Dorsolateral prefrontal cortex (tissue), 122 donors: ENCODE measurements at places on chromosomes 5 and 9.

DNA sequence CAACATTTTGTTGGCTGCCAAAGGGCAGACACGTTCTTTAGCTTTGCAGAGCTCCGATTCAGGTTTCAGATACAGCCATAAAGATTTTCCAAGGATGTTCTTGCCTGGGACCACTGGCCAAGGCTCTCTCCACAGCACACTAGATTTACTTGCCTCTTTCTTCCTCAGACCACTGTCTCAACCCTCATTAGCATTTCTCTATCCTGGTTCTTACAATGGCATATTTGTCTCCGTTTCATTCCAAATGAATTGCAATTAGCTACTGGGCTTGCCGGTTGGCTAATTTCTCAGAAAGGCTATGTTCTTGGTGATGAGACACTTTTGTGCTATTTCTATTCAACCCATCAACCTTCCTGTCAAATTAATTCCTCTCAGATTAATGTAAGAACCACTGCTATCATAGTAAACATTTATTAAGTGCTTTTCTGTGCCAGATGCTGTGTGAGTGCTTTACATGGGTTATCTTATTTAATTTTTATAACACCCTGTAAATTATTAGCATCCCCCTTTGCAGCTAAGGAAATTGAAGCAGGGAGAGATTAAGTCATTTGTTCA is 118.4 kb upstream of the NR3C1 start:
- DNase-seq: no peak

- no peak for DNase-seq
Observed at GRCh38 chr9:126583144-126583760, 30.5 kb upstream of the LMX1B start.

DNA sequence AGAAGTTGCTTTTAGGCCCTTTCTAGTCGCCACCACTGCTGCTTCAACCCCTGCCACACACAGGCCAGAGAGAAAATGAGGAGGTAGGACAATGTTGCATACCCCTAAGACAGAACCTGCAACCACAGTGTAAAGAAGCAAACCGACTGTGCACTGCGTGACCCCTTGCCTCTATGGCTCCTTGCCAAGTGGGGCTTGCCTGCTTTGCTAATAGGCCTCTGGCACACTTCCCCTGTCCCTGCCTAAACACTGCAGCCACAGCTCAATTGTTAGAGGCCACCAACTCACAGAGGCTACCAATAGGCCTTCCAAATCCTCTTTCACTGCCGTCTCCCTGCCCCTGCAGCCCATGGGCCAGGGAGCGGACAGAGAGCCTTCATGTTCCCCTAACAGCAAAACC is 280.1 kb downstream of the CDH10 start:
- DNase-seq: no peak

DNA sequence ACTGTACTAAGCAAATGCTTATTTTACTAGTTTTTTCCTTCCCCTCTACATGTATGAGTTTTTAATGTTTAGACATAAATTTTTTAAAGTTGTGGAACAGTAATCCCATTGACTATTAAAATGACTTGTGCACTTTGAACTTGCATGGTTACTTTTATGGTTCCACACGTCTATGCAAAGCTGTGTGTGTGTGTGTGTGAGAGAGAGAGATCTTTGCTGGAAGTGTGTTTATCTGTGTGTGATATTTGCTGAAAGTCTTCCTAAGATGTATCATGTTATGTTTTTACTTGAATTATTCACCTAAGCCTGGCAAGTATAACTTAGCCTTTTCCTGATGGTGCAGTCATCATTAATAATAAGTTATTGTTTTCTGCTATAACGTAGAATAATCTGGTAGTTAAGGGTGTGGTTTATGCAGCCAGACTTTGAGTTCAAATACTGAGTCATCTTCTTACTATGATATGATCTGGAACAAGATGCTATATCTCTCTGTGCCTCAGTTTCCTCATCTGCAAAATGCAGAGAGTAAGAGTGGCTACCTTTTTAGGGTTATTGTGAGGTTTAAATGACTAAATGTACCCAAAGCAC is 138.6 kb downstream of the SMARCA2 start:
- DNase-seq: no peak

- no peak for DNase-seq
Observed at GRCh38 chr9:136409557-136410455, 608 bp downstream of the ENTR1 start.

- DNase-seq: no peak
Observed at GRCh38 chr5:75668445-75668844, 48.8 kb downstream of the POC5 start.

DNA sequence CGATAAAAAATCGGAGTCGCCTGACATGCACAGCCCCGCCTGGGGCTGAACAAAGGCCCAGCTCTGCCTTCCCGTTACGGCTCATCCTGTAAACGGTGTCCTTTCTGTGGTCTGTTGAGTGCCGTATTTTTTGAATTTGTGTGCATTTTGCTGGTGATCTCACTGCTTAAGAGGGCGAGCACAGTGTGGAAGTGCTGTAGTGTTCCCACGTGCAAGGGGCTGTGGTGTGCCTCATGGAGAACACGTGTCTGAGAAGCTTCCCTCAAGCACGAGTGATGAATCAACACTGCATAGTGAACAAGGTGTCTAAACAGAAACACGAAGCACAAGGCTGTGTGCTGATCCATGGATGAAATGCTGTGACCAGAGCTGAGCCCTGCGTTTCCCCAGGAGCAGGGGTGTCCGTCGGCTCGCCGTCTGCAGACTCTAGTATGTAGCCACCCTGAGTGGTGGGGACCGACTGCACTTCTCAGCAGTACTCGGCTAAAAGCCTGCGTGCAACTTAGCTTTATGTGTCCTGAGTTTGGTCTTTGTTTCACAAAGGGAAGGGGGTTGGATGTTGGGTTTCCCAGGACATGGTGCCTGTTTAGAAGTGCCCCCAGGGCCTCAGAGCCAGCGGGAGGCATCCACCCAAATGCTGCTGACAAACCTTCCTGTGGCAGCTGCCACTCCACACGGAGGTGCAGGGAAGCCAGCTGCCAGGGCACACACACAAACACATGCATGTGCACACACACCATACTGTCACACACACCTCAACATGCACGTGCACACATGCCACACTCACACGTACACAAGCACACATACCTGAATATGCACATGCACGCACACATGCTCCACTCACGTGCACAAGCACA is 77.2 kb upstream of the IRX4 start:
- DNase-seq: no peak

DNA sequence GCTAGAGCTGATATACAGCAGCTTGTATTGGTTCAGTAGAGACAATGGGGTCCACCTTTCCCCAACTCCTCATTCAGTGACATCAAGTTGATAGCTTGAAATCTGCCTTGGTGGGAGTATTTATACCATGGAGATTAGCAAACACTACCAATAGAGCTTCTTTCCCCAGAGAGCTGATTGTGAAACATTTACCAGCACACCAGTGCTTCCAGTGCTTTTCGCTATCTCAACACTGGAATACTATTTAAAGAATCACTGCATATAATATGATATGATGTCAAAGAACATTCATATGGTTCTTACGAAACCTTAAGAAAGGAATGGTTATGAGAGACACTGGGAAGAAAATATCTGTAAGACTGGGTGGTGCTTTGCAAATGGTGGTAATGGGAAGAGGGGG is 21.8 kb upstream of the RNF145 start:
- DNase-seq: no peak

DNA sequence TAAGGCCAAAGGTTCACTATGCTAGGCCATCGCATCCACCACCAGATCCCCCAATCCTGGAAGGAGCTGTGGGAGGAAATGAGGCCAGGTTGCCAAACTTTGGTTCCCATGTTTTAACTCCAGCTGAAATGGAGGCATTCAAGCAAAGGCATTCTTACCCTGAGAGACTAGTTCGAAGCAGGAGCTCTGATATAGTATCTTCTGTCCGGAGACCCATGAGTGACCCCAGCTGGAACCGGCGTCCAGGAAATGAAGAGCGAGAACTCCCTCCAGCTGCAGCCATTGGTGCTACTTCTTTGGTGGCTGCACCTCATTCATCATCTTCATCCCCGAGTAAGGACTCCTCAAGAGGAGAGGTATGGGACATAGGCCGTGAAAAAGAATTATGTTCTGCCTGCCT is 75.6 kb downstream of the GAPVD1 start:
- no peak for DNase-seq

GRCh38 chr9:105511446-105511845 is 46.5 kb upstream of the FKTN start:
- no peak for DNase-seq
